ENCODE measurements at places on chromosomes 4 and X.
A peak's percentile ranks its signal among the peaks of the same experiment; 100 is the strongest.

- no peak for DNase-seq
Measured at GRCh38 chrX:154732421-154733065, 18.3 kb downstream of the GAB3 start.

GRCh38 chrX:150842198-150842685, 56.2 kb downstream of the CD99L2 start:
- no peak for DNase-seq

DNA sequence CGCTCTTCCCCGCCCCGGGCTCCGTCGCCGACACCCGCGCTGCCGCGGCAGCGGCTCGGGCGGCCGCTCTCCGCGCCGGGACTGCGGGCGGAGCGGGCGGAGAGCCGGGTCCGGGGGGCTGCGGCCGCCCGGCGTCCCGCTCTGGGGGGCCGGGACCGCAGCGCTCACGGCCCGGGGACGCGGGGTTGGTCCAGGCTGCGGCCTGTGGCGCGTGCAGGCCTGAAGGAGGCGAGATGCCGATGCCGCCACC, 492 bp downstream of the GALNT7 start:
- no peak for DNase-seq

DNA sequence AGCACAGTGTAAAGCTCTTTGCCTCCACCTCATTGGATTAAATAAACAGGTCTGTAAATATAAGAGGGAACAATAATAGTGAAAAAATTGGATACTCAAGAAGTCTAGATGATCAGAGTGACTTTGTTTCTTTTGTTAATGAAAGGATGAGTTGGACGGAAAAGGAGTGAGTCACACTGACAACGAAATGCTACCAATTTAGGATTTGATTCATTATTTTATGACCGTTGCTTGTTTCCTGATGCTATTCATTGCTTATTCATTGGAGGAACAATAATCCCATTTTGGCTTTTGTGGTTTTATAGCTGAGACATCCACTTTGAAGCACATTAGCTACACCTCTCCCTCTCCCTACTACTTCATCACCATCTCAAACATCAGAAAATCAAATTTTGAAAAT, 74.4 kb upstream of the DYNLT3 start:
- DNase-seq = no peak

DNA sequence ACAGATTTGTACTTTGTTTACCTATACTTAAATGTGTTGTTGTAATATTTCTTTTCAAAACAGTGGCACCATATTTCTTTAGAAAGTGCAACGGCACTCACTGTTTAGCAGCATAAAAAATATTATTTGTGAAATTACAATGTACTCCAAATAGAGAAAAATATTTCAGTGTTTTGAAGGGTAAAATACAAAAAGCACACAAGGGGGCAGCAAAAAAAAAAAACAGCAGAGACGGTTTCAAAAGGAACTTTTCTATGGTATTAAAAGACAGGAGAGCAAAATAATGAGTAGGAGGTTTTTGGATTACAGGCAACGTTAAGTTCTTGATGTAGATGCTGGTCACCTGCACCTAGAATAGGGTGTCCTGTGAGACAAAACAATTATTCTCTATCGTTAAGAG, 2.0 kb downstream of the NUDT11 start:
- no peak for DNase-seq

- DNase-seq = no peak
Measured at GRCh38 chr4:40608628-40609027, 21.0 kb downstream of the RBM47 start.

DNA sequence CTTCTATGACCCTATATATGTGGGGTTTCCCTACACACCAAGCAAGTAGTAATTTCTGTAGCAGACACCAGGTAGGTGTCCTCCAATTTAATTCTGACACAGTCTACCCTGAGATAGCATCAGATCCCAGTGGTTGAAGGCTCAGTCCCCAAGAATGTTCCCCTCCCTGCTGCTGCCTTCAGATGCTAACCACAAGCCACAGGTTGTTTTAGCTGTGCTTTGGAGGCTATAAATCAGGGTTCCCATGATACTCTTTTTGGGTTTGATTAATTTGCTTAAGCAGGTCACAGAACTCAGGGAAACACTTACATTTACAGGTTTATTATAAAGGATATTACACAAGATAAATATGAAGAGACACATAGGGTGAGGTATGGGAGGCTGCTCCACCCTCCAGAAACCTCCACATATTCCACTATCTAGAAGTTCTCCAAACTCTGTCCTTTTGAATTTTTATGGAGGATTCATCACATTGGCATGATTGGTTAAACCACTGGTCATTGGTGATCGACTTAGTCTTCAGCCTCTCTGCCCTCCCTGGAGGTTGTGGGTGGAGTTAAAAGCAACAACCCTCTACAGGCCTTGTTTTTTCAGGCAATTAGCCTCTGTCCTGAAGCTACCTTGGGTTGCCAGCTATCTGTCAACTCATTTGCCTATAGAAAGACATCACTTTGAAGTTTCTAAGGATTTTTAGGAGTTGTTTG, 50.8 kb downstream of the GRIA2 start:
- no peak for DNase-seq

- no peak for DNase-seq
Measured at GRCh38 chr4:140612357-140612756, 43.6 kb upstream of the UCP1 start.

GRCh38 chrX:105869701-105870100, 47.4 kb downstream of the NRK start:
- no peak for DNase-seq

DNA sequence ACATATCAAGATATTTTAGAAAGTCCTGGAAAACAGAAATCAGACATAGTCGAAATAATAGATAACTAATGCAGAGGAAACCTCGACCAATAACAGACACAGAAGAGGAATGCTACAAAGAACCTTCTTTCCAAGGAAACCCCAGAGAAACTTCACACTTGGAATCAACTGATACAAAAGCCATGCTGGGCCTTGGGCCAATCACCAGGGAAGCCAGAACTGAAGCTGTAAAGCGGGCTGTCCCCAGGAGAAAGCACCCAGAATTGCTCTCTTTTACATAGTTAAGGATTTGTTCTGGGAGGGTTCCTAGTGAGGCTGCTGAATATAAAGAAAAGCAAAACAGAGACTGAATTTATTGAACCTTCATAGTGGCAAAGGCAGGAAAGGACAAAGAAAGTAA, 100.5 kb downstream of the PRDM5 start:
- no peak for DNase-seq

- no peak for DNase-seq
Measured at GRCh38 chrX:115173181-115173580, 16.0 kb upstream of the RBMXL3 start.

DNA sequence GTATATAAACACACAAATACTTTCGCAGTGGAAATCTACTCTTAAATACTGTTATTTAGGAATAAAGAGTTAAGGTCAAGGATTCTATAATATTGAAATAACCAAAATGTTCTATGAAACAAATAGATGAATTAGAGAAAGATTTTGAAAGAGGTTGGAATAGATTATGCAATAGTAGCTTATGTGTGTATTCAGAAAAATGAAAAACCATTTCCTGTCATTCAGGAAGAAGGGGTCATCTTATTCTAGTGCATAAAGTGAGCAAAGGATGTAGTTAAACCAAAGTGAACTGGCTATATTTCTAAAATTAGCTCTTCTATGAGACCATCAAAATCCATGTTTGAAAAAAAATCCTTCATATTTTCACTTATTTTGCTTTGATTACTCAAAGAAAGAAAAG, 30.0 kb upstream of the MYOZ2 start:
- DNase-seq = no peak

DNA sequence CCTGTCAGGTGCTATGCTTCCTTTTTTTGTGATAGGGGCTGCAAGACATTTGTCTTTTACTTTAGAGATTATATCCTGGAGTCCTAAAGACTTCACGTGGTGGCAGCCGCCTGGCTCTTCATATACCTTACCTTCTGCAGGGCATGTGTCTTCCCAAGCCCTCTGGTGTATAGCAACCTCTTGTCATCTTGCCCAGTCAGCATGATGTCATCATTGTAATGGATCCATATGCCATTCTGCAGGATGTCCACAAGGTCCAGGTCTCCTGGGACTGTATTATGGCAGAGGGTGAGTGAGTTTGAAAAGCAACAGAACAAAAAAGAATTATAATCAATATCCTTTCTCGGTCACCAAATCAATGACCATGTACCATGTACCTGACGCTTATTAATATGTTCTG, 82.2 kb upstream of the SCOC start:
- no peak for DNase-seq

- no peak for DNase-seq
Measured at GRCh38 chr4:77921701-77922100, 59.1 kb downstream of the MRPL1 start.

- DNase-seq = no peak
Measured at GRCh38 chr4:61549336-61549735, 349.2 kb downstream of the ADGRL3 start.

DNA sequence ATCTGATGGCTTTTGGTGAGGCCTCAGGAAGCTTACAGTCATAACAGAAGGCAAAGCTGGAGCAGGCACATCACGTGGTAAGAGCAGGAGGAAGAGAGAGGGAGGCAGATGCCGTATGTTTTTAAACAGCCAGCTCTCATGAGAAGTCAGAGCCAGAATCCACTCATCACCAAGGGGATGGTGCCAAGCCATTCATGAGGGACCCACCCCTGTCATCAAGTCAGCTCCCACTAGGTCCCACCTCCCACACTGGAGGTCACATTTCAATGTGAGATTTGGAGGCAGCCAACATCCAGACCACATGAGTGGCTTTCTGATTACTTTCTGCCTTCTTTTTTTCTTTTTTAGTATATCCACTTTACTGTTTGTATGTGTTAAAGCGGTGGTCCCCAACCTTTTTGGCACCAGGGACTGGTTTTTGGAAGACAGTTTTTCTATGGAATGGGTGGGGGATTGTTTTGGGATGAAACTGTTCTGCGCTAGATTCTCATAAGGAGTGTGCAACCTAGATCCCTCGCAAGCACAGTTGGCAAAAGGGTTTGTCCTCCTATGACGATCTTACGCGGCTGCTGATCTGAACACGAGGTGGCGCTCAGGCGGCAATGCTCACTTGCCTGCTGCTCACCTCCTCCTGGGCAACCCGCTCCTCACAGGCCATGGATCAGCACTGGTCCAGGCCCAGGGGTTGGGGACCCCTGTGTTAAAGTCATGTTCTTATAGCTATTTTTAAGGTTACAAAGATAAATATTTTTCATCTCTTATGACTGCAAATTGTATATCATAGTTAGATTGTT, 61.7 kb downstream of the SLIT2 start:
- DNase-seq = peak; percentile 47

GRCh38 chr4:72136429-72136828, 104.6 kb downstream of the NPFFR2 start:
- DNase-seq = no peak

DNA sequence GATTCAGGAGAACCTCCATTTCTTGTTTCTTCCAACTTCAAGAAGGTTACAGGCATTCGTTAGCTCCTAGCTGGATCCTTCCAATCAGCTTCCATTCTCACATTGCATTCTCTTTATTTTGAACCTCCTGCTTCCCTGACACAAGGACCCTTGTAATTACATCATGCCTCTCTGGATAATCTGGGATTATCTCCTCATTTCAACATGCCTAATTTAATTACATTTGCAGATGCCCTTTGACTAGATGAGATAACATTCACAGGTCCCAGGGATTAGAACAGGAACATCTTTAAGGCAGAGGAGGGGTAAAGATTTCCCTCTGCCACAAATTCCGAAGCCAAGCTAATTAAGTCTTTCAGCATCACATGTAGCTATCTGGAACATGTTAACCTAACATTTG, 753.8 kb upstream of the PCDH7 start:
- DNase-seq = no peak

GRCh38 chr4:86338989-86339388, 20.9 kb downstream of the MAPK10 start:
- DNase-seq = no peak

GRCh38 chr4:105543346-105543745, 9.1 kb upstream of the ARHGEF38 start:
- no peak for DNase-seq
